ENCODE measurements at places on chromosomes 7 and 10. TPM values are rescaled to one million over a fixed set of nuclear protein-coding genes. Genes with fewer than 3 reads are reported as not detected.

Gene PRKCQ
- 0.72 TPM for total RNA-seq

Gene ANXA7
- total RNA-seq, result 108 TPM

Gene FAM180A
- not detected for total RNA-seq

Gene CTAGE6
- 1.2 TPM for total RNA-seq

Gene TIMM23
- 112 TPM for total RNA-seq

Gene HABP2
- total RNA-seq, result not detected

Gene ITPRID1
- not detected for total RNA-seq

Gene MRC1
- total RNA-seq, result 16.2 TPM

Gene FAM241B
- total RNA-seq, result 0.13 TPM

Gene FFAR4
- total RNA-seq, result not detected

Gene CPSF4
- total RNA-seq, result 26.5 TPM

Gene NPTX2
- total RNA-seq, result 0.40 TPM

Gene CLRN3
- not detected for total RNA-seq

Gene PIK3CG
- total RNA-seq, result 22.9 TPM

Gene WEE2
- total RNA-seq, result not detected

Gene TFR2
- 0.43 TPM for total RNA-seq

Gene PPP1R3C
- total RNA-seq, result 1.6 TPM

Gene MTURN
- total RNA-seq, result 6.2 TPM

Gene ZNF117
- 28.9 TPM for total RNA-seq

Gene COL13A1
- total RNA-seq, result 73.0 TPM

Data from thoracic aorta endothelial cell (primary cell).